ENCODE measurements at places on chromosomes 5 and 9.

DNA sequence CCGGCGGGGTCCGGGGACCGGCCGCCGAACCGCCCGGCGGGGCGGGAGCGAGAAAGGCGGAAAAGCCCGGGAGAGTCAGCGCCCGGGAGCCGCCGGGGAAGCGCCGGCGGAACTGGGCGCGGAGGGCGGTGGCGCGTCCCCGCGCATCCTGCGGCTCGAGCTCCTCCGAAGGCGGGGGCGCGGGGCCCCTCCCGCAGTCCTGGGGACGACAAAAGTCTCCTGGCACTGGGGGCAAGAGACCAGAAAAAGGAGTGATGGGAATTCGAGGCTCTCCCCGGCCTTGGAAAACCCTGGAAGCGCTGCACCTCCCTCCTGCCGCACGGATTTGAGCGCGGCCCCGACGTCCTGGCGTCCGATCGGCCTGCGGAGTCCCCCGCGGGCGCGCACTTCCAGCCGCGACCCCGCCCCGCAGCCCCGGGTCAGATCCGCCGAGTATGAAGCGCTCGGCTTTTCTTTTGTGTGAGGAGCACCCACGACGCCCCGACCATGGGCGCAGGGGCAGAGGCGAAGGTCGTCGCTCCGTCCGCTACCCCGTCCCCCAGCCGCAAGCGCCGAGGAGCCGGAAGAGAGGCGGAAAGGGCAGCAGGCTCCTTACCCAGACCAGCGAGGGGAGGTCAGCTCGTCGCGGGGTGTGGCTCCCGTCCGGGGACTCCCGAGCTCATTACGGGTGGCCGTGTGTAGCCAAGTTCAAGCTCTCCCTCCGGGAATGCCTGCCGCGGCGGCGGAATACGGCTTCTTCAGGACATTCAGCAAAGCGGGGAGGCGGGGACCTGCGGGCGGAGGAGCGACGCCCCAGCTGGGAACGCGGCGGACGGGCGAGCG, at the start of gene EPB41L4A:
EPB41L4A (minus strand) TSS at position 114 of the 822 bp plus-strand sequence. CDS start 238 bp downstream, outside the sequence.
- peak; percentile 42 for DNase-seq

GRCh38 chr5:123696921-123697341, 185.0 kb downstream of the CSNK1G3 start:
- peak; percentile 74 for DNase-seq

GRCh38 chr5:58615972-58616371, 33.1 kb downstream of the RAB3C start:
- DNase-seq, result no peak

GRCh38 chr5:132277971-132278853, 16.0 kb upstream of the SLC22A4 start:
- DNase-seq, result no peak

DNA sequence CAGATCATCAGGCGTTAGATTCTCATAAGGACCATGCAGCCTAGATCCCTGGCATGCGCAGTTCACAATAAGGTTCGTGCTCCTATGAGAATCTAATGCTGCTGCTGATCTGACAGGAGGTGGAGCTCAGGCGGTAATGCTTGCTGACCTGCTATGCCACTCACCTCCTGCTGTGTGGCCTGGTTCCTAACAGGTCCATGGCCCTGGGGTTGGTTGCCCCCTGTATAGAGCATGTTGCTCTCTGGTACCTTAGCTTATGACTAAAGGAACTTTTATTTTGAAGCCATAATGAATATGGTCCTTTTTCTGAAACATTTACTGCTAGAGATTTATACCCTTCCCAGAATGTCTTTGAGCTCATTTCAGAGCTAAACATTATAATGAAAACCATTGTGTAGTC, 3.1 kb downstream of the MAN2A1 start:
- DNase-seq, result no peak

DNA sequence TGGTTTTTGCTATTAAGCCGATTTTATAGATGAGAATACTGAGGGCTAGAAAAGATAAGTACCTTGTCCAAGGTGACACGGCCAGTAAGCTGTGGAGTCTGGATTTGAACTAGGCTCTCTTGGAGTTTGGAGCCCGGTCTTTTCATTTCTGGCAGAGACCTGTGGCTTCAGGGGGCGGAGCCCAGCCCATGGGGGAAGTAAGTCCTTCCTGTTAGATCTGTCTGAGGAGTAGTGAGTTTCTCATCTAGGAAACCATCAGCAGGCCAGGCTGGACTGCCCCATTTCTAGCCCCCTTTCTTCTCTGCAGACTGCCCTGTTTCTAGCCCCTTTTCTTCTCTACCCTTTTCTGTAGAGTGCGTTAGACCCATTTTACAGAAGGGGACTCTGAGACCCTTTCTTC, 521 bp upstream of the PTGS1 start:
- DNase-seq, result no peak

GRCh38 chr5:62268792-62269191, 37.2 kb upstream of the KIF2A start:
- DNase-seq, result no peak

DNA sequence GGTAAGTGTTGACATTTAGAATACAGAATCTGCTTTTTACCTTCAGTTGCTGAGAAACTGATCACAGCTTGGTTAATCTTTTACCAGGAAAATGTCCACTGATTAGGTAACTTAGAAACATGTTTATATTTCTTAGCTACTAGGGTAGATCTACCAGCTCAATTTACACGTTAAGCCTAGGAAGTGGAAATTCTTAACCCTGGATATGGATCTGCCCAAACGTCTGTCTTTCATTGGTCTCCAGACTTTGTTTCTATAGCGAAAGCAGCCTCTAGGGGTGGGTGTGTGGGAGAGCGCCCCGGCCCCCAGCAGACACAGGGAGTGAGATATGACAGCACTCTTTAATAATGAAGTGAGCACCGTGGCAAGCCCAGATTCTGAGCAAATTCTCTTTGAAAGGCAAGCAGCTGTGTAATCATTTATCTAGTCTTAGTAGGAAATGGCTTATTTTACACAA, 141.6 kb upstream of the ZNF608 start:
- DNase-seq, result no peak

GRCh38 chr9:118059484-118060278, 355.5 kb downstream of the TLR4 start:
- DNase-seq, result peak; percentile 2

DNA sequence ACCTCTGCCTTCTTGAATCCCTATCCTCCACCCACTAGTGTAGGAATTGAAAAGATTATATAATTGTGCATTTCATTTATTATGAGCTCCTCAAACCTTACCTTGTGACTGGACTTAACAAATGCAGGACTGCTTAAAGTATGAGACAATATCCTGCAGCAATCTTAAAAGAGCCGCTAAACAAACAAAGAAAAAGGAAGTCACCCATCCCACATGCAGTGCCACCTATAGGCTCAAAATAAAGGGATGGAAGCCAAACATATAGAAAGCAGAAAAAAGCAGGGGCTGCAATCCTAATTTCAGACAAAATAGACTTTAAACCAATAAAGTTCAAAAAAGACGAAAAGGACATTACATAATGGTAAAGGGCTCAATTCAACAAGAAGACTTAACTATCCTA, 8.7 kb downstream of the PCAT7 start:
- no peak for DNase-seq

GRCh38 chr5:92378966-92379611, 996.0 kb upstream of the ARRDC3 start:
- DNase-seq, result no peak

DNA sequence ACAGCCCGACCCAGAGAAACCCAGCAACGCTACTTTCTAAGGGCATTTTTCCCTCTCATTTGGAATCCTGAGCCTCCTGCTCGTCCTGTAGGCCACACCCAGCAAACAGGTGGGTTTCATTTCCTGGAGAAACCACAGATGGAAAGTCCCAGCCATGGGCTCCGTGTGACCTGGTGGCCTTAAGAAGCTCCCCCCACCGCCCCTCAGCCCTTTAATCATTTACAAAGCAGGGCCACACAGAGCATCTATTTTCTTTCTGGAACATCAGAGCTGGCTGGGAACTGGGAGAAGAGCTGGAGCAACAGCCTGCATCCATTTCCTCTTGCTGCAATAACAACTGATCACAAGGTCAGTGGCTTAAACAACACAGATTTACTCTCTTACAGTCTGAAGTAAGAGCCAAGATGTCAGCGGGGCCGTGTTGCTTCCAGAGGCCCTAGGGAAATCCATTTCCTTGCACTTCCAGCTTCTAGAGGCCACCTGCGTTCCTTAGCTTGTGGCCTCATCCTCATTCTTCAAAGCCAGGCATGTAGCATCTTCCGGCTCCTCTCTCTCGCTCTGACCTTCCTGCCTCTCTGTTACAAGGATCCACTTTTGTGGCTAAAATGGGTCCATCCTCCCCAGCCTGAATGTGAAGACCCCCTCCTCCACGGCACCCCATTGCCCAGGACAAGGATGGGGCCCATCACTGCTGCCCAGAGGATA, 40.5 kb downstream of the C9orf50 start:
- DNase-seq, result no peak

DNA sequence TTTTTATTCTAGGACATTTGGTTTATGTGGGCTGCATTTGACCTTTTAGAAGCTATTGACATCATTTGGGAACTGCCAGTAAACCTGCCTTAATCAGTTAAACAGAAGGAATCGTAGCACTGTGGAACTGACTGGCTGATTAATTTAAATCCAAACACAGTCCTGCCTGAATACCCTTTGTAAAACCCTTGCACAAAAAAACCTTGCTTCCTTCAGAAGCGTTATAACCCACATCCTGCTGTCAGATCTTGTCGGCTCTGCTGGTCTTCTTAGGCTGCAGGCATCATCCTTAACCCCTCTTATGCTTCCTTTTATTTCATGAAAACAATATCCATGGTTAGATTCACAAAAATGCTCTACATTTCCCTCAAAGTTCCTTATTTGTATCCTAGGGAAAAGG, 46.3 kb downstream of the PAM start:
- DNase-seq, result no peak

- DNase-seq, result peak; percentile 68
These were observed 1.9 kb downstream of the LPAR1 start for GRCh38 chr9:111036429-111036789.

DNA sequence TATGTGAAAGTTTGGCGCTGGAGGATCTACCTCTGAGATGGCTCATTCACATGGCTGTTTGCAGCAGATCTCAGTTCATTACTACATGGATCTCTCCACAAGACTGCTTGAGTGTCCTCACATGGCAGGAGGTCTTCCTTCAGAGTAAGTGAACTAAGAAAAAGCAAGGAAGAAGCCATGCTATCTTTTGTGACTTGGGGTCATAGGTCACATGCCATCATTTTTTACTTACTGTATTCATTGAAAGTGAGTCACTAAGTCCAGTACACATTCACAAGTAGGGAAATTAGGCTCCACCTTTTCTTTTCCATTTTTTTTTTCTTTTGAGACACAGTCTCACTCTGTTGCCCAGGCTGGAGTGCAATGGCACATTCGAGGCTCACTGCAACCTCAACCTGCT, 8.7 kb upstream of the CDKN2AIPNL start:
- DNase-seq, result no peak

DNA sequence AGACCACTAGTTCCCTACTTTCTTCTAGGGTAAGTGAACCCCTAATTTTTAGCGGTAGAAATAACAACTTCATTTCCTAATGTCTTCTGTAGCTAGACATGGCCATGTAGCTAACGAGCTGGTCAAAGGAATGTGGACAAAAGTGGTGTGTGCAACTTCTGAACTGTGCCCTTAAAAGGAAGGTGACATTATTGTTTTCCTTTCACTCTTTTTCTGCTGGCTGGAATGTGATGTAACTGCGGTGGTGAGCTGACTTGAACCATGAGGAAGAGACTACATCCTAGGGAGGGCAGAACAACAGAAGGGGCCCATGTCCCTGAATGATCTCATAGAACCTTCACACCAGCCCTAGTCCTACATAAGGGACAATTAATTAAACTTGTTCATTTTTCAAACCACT, 1.3 kb upstream of the SNX2 start:
- DNase-seq, result no peak

GRCh38 chr5:179820483-179821297, at the start of gene SQSTM1:
Gene SQSTM1 (plus strand): TSS chr5:179820905. CDS start chr5:179820937, 32 bp downstream.
- DNase-seq, result peak; percentile 95

DNA sequence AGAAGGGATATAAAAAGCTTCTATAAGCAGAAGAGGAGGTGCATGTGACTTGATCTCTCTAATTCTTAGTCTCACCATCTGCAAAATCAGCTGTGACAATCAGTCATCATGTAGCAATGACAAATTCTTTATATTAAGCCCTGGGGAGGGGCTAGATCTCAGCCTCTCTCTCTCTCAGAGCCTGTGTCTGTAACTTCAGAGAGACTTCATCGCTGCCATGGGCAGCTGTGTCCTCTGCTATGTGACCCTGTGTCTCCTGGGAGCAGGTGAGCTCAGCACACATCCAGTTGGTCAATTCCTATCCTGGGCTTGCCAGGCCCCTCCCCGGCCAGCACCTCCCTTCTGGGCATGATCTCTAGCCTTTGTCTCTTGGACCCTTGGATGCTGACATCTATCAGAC, 109.6 kb downstream of the ANKRD18B start:
- DNase-seq, result no peak

- peak; percentile 66 for DNase-seq
These were observed 51.1 kb downstream of the STARD4 start for GRCh38 chr5:111461255-111461671.

GRCh38 chr9:69486498-69486897, 161.5 kb downstream of the ENTREP1 start:
- no peak for DNase-seq

- no peak for DNase-seq
These were observed 1.6 kb upstream of the PAIP2 start for GRCh38 chr5:139340051-139340450.

- DNase-seq, result no peak
These were observed 90.3 kb upstream of the LARP1 start for GRCh38 chr5:154664869-154665268.

DNA sequence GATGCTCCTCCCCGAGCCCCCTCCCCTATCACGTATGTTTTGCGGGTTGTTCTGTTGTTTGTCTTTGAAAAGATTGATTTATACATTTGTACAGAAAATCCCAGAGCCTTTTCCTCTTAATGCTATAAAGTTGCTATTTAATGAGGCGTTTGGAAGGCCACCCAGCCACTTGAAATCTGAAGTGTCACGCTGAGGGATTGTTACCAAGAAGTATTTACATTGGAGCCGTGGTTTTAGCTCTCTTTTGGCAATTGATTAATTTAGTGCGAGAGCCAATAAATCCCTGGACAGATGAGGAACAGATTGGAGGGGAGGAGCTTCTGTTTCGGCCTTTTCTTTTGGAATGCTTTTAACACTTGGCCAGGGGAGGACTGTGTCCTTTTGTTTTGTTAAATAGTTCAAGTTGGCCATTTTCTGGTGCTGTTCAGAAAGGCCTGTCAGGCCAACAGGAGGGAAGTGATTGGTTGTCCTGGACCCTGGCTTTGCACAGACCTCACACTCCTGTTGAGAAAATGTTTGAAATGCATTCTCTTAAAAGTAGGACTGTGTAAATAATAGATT, 250.2 kb downstream of the PDZD2 start:
- DNase-seq, result no peak

GRCh38 chr5:113505181-113505580, 8.3 kb upstream of the YTHDC2 start:
- no peak for DNase-seq
